Upper lobe of left lung (tissue), 6 donors: ENCODE measurements at places on chromosomes 4 and X.

GRCh38 chr4:4524364-4524763 is 17.5 kb downstream of the STX18 start:
- H3K27ac ChIP-seq, result no peak overlapping the region
- peaks cover 2% of the 10 kb centered on the region for H3K4me1 ChIP-seq

DNA sequence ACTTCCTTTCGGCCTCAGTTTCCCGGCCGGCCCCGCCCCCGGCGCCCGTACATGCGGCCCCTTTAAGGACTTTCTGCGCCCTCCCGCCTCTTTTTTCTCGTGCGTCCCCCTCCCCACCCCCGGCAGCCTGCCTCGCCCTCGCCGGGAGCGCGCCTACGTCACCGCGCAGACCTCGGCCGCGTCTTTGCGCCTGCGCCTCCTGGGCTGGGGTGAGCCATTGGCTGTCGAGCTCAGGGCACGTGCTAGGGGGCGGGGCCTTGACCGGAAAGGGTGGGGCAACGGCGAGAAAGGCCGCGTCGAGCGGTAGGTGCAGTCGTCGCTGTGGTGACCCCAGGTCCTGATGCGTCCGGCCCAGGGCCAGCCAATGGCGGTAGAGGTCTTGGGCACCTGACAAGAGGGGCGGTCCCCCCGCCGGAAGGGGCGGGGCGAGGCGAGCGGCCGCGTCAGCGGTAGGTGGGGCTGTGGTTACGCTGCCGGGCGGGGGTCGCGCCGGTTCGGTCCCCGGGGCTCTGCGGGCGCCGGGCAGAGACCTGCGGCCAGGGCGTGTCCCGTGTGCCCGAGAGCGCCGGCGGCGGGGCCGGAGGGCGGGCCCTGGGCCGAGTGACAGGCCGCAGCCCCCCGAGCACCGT is at the start of gene UVSSA:
TSS of gene UVSSA (plus strand) at position 428 of the 629 bp plus-strand sequence. CDS start 884 bp downstream, outside the sequence.
- peak within 1 kb of the TSS; percentile 96 for H3K27ac ChIP-seq
- peak; percentile 100 for DNase-seq
- peak within 1 kb of the TSS; percentile 100 for H3K4me3 ChIP-seq
- no peaks in the 10 kb centered on the region for H3K27me3 ChIP-seq

GRCh38 chrX:41022566-41022965 is 62.7 kb upstream of the USP9X start:
- no peaks in the 10 kb centered on the region for H3K4me1 ChIP-seq
- no peaks in the 10 kb centered on the region for H3K36me3 ChIP-seq
- no peaks in the 10 kb centered on the region for H3K27me3 ChIP-seq
- DNase-seq, result no peak

GRCh38 chr4:121801715-121802075 is 572 bp downstream of the EXOSC9 start:
- peaks cover 9% of the 10 kb centered on the region for H3K4me1 ChIP-seq
- H3K27me3 ChIP-seq, result no peaks in the 10 kb centered on the region
- no peak for DNase-seq

- no peak for DNase-seq
- H3K4me3 ChIP-seq, result no peak overlapping the region
- H3K27me3 ChIP-seq, result no peaks in the 10 kb centered on the region
- no peak overlapping the region for H3K27ac ChIP-seq
- no peaks in the 10 kb centered on the region for H3K4me1 ChIP-seq
Measured at GRCh38 chr4:10740891-10741620, 56.5 kb upstream of the CLNK start.

DNA sequence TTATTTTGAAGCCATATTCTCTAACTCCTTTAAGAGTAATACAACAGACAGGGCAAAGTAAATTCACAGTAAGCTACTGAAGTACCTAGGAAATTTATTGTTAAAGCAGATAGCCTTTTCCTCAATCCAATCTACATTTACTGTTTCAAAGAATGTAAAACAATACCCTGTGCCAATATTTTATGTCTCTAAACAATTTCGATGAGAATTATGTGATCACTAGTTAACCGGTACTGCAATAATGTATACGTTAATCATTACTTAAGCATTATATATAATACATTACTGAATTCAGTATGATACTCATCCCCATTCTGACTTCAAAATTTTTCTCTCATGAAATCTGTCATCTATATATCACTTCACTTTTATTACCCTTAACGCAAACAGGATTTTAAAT is 28.5 kb downstream of the KLHL13 start:
- H3K27ac ChIP-seq, result no peak overlapping the region
- H3K4me1 ChIP-seq, result no peaks in the 10 kb centered on the region
- no peaks in the 10 kb centered on the region for H3K36me3 ChIP-seq
- H3K4me3 ChIP-seq, result no peak overlapping the region

- no peak overlapping the region for H3K27ac ChIP-seq
- no peak overlapping the region for H3K4me3 ChIP-seq
- H3K36me3 ChIP-seq, result no peaks in the 10 kb centered on the region
- DNase-seq, result no peak
- no peaks in the 10 kb centered on the region for H3K27me3 ChIP-seq
Measured at GRCh38 chr4:173647902-173648301, 117.9 kb upstream of the HAND2 start.
